ENCODE measurements at places on chromosomes 13 and 19.

DNA sequence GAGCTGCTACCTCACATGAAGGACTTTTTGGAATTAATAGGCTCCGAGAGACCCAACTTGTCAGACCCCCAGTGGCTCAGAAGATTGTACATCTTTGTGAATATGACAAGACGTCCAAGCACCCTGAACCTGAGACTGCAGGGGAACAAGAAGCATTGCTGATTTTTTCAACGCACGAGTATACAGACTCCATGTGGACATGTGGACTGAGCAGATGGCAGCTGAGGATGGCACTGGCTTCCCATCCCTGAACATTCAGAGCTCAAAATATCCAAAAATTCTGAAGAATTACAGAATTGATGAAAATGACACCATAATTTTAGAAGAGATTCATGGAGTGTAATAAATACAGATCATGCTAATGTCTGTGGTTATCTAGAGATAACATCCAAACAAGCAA lies 254.1 kb downstream of the MZT1 start:
- DNase-seq, result no peak

DNA sequence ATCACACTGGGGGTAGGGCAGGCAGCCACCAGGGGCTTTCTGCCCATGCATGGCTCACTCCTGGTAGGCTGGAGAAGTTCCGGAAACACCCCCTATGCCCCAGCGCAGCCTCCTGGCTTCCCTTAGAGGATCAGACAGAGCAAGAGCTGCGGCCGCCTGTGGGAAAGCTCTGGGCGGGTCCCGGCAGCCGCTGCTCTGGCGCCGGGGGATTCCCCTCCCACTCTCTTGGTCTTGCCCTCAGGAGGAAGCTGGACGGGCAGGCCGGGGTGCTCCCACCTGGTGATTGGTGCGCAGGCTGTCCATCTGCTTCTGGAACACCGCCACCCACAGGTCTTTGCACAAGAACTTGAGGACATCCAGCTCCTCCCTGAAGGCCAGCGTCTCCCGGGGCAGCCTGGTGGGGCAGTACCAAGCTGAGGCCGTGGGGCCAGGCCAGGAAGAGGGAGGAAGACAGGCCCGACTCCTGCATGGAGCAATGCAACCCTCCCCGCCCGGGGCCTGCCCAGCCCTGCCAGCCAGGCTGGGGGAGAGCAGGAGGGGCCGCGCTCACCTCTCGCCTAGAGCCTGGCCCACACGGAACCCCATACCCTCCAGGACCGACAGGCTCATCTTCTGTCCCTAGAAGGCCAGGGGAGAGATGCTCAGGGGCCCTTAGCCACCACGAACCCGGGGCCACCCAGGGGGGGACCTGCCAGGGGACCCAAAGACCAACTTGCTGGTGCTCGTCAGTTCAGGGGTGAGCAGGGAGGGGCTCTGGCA lies 4.0 kb upstream of the NKPD1 start:
- DNase-seq, result no peak

DNA sequence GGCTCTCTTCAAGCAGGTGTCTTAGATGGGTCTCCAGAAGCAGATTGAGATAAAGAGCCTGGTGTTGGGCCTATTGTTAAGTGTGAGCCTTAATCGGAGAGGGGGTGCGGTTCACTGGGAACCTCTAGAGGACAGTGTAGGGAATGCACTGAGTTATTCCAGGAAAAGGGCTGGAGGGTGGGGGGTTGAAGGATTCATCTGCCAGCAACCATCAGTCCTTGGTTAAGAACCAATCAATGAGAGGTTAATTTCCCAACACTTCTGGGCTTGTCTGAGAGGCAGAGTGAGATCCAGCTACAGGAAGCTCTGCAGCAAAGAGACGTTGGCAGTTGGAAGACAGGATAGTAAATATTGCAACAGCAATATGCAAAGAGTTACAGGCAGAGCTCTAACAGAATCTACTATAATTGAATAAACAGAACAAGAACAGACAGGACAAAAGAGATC lies 28.7 kb downstream of the CYP4F2 start:
- peak; percentile 11 for DNase-seq

DNA sequence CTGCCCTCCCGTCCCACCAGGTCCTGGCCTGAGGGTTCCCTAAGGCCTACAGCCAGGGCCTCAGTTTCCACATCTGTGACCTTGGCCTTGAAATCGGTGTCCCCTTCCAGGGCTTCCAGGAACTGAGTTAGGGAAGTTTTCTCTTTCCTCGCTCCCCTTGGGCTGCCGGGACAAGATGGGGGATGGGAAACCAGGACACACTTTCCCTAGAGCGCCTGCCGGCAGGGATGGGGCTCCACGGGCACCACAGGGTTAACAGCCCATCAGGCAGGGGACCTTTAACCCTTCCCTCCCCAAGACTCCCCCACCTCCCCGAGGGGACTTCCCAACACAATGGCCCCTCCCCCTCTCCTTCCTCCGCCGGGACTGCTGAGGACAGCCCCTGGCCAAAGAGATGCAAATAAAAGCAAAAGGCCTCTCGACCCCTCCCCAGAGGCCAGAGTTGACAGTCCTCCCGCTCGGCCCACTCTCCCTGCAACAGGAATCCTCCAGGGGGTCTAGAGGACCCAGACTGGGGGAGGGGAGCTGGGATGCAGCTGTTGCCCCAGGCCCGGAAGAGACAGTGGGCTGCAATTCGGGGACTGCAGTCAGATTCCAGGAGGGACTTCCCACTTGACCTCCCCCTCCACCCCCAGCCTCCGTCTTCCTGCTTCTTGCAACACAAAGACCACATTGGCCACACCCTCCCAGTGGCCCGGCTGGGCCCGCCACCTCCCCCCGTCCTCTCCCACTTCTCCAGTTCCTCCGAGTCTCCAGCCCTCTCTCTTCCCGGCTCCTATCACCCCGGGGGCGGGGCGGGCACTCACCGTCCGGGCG lies 3.4 kb downstream of the BBC3 start:
- DNase-seq, result peak; percentile 83

DNA sequence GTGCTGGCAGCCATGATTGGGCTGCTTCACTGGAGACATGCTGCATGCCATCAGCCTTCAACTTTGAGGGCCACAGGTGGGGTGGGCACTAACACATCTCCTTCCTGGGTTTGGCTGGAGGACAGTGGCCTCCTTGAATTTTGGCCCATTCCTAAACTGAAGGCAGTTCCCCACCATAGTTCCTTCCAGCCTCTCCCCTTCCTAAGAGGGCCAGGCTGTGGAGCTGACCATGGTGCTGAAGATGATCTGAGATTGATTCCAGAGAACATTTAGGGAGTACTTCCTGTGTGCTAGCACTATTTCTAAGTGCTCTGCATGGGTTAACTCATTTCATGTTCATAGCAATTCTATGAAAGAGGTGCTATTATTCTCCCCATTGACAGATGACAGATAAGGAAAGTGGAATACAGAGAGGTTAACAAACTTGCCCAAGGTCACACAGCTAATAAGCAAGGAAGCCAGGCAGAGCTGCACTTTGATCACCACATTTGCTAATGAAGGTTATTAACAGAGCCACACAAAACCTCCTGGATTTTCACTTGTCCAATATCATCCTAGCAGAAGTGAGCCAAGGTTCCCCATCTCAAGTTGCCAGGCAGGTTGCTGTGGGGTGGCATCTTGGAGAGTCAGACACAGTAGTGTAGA lies 175.3 kb downstream of the ZIC5 start:
- DNase-seq, result no peak

GRCh38 chr19:38734426-38735256 lies 9.6 kb downstream of the CAPN12 start:
- peak; percentile 55 for DNase-seq

GRCh38 chr19:36488118-36488845 lies 1.1 kb downstream of the ZNF566 start:
- no peak for DNase-seq

- no peak for DNase-seq
Observed at GRCh38 chr13:30862707-30863106, 43.4 kb upstream of the MEDAG start.

DNA sequence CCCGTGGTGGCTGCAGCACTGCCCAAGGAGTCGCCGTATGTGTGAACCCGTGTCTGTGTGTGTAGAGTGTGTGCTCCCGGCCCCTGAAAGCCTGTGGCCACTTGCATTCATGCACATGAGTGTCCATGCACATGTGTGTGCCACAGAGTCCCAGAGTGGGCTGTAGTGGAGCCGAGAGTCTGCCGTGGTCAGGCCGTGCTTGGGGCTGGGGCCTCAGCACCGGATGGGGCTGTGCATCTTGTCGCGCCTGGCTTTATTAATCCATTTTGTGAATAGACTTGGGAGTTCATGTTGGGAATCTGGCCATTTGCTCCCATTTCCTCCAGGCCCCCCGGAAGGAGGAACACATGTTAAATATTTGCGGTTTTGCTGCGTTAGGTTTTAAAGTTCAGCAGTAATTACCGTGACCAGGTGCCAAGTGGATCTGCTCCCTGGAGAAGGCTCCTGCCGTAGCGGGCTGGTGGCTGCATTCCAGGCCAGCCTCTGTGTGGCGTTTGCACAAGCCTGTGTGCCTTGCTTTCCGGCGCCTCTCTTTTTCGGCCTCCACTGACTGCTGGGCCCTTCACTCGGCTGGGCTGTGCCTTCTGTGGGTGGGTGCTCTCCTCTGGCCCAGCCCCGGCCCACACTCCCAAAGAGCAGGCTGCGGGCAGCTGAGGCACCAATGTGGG lies 69.2 kb upstream of the KCTD15 start:
- no peak for DNase-seq

GRCh38 chr13:91126806-91127205 lies 220.7 kb upstream of the MIR17HG start:
- no peak for DNase-seq

DNA sequence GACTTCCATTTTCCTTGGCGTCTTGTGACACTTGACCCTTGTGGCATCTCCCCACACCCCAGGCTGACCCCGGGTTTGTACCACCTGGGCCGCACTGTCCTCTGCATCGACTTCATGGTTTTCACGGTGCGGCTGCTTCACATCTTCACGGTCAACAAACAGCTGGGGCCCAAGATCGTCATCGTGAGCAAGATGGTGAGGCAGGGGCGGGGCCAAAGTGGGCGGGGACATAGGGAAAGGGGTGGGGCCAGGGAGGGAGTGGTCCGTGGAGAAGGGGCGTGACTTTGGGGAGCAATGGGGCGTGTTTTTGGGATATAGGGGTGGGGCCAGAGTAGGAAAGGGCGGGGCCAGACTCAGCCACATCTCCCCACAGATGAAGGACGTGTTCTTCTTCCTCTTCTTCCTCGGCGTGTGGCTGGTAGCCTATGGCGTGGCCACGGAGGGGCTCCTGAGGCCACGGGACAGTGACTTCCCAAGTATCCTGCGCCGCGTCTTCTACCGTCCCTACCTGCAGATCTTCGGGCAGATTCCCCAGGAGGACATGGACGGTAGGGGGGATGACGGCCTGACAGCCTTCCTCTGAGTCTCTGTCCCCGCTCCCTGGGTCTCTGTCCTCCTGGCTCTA lies 42.8 kb downstream of the TRPM4 start:
- no peak for DNase-seq

DNA sequence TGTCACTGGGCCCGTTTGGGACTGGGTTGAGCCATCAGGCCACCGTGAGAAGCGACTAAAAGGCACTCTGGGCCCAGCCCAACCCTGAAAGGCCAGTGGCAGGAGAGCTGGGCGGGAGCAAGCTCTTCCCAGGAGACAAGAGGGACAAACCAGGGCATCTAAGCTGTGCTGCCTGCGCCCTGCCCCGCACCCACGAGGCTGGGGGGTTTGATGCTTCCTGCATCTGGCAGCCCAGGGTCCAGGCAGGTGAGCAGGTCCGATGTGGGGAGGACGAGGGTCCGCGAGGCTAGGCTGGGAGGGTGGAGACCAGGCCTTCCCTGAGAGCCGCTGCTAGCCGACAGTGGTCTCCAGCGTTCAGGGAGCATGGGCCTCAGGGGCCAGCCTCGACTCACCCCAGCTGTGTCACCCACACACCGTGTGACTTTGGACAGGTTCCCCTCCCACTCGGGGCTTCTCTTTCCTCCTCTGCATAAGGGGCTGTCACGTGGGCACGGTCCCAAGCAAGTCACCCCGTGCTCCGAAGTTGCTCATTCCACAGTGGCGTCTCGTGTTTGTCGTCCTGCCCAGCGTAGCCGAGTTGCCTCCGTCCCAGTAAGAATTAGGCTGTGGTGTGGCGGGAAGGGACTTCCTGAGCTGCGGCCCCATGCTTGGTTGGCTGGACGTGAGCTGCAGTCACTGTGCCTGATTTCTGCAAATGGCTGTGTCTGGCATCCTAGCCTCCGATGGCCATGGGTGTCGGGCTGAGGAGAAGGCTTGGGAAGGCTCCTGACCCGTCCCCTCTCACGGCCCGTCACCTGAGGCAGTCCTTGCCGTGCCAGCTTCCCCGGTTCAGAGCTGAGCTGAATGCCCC lies 15.8 kb downstream of the PLIN4 start:
- DNase-seq, result no peak

GRCh38 chr19:36169084-36169760 lies 17.0 kb upstream of the COX7A1 start:
- DNase-seq, result no peak

GRCh38 chr19:4843647-4843965 lies 12.1 kb upstream of the TICAM1 start:
- DNase-seq, result no peak

DNA sequence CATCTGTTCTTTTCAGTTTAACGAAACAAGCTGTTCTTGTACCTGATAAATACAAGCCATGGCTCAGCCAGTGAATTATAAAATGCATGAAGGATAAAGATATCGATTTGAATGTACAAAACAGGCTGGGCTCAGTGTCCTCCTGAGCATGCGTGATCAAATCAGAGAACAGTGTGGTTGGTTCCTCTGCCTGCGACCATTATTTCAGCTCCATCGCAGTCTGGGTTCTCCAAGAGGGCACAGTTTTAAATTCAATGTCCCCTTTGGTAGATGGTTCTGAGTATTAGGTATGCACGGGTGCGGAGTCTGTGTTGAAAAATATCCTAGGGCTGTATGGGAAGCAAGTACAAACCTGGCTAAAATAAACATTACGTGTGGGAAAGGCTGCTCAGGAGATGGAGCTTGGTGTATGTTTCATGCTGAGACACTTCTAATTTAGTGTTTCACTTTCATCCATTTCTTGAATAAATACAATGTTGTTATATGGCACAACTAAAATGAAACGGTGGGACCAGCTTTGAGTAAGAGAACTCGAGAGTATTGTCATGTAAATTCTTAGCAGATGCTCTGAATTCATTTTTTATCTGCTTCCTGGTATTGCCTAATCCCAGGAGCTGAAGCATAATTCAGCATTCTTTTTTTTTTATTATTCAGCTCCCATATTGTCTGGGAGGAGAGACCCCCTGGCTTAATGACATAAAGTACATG lies 458.7 kb downstream of the MYO16 start:
- DNase-seq, result no peak

- DNase-seq, result no peak
Observed at GRCh38 chr13:40126306-40127085, 471.0 kb downstream of the COG6 start.

DNA sequence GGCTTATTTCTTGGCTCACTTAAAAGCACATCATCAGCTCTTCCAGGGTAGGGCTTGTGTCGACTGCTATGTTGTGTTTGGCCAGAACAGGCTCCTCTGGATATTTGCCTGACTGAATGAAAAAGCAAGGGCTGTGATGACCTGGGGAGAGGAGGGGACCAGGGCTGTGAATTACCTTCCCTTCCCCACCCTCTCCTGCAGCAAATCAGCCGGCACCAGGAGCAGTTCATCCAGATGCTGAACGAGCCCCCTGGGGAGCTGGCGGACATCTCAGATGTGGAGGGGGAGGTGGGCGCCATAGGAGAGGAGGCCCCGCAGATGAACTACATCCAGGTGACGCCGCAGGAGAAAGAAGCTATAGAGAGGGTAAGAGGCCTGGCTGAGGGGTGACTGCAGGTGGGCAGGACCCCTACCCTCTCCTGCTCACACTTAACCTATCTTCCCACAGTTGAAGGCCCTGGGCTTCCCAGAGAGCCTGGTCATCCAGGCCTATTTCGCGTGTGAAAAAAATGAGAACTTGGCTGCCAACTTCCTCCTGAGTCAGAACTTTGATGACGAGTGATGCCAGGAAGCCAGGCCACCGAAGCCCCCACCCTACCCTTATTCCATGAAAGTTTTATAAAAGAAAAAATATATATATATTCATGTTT lies 4.4 kb downstream of the GADD45GIP1 start:
- DNase-seq, result no peak

All from trophoblast cell (in vitro differentiated cells and primary cell).